PC-9 (cell line): ENCODE measurements at places on chromosomes 2 and 18.

- DNase-seq = peak; percentile 35
Measured at GRCh38 chr2:70388128-70388527, 86.3 kb upstream of the FAM136A start.

DNA sequence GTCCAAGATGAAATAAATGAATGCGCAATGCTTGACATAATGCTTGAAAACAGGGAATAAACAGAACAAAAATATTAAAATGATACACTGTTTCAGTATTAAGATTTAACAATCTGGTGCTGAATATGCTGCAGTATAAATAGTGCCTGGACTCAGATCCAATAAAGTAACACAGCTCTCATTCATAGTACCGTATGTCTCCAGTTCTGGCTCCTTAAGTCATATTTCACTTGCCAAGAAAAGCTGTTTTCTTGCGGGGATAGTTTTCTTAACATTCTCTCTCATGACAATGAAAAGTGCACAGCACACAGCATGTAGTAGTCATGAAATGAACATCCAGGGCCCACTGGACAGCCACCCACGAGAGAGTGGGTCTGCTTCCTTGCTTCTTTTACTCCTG lies 74.7 kb downstream of the SATB2 start:
- DNase-seq = no peak

GRCh38 chr18:63788447-63789096 lies 13.4 kb downstream of the SERPINB7 start:
- DNase-seq = peak; percentile 81

DNA sequence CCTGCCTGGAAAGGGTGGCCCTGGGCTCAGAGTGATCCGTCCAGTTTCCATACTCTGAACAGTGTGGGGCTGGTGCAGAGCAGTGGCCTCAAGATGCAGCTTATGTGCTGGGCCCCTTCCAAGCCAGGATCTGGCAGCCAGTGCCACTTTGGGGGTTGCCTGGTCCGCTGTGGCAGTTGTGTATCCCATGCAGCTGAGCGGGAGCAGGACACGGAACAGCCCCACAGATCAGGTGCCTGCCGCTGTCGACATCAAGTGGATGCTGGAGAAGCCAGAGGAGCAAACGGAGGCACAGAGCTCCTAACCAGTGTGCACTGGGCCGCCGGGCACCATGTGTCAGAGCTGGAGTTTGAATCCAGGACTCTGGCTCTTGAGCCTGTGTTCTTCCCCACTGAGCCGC lies 112.0 kb downstream of the CABLES1 start:
- DNase-seq = no peak

GRCh38 chr2:179579800-179580199 lies 281.6 kb downstream of the ZNF385B start:
- DNase-seq = no peak

GRCh38 chr2:18435426-18436037 lies 124.9 kb downstream of the RDH14 start:
- peak; percentile 25 for DNase-seq

DNA sequence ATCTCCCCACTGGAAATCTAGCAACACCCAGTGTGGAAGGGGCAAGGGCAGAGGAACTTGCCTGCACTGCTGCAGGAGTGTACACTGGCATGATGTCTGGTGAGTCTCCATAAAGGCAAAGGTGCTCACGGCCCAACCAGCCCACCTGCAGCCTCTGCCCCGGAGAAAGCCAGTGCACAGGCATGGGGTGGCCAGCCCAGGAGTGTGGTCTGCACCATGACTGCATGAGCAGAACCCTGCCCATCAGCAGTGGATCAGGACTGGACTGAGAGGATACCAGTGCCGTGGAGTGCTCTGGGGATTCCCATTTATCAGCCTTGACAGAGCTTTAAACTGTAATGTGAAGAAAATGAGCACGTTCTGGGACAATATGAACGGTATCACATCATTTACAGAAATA lies 342.6 kb upstream of the HS6ST1 start:
- no peak for DNase-seq

- no peak for DNase-seq
Measured at GRCh38 chr2:215681799-215682596, 246.1 kb upstream of the FN1 start.

DNA sequence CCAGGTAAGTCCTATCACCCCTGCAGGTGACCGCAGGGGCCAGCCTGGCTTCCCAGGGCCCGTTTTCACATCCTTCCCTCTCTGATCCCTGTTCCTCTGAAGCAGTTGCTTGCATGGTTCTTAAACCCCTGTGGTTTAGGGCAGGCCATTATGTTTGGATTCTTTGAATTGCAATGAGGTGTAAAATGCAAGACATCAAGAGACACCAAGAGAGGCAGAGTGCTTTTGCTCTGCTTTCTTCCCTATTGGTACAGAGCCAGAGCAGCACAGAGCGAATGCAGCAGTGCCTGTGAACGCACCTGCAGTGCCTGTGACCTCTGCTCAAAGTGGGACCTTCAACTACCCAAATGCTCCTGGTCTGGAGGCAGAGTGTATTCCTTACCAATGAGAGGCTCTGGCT lies 7.6 kb downstream of the RFX8 start:
- DNase-seq = no peak

GRCh38 chr2:237201461-237202287 lies 116.0 kb downstream of the COPS8 start:
- DNase-seq = peak; percentile 97

GRCh38 chr2:216490061-216490460 lies 8.6 kb upstream of the RPL37A start:
- DNase-seq = peak; percentile 61

- no peak for DNase-seq
Measured at GRCh38 chr2:238868067-238868524, 20.2 kb downstream of the TWIST2 start.

- DNase-seq = peak; percentile 16
Measured at GRCh38 chr2:160561551-160562295, 68.1 kb upstream of the RBMS1 start.

DNA sequence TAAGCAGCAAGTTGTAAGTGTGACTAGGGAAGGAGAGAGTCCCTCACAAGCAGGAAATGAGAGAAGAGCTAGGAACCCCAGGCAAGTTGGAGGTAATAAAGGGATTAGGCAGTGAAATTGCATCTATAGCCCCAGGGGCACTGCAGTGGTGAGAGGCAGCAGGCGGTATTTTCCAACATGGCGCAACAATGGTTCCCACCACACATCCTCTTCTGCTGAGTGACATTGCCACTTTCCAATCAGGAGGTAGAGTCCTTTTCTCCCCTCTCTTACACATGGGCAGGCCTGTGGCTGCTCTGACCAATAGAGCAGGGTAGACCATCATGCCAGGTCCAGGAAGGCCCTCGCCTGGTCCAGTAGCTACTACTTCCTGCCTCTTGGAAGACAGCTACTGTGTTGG lies 86.6 kb downstream of the DNER start:
- no peak for DNase-seq

GRCh38 chr2:34069604-34070003 lies 470.5 kb upstream of the FAM98A start:
- no peak for DNase-seq

GRCh38 chr2:236130349-236130998 lies 37.7 kb downstream of the GBX2 start:
- no peak for DNase-seq

DNA sequence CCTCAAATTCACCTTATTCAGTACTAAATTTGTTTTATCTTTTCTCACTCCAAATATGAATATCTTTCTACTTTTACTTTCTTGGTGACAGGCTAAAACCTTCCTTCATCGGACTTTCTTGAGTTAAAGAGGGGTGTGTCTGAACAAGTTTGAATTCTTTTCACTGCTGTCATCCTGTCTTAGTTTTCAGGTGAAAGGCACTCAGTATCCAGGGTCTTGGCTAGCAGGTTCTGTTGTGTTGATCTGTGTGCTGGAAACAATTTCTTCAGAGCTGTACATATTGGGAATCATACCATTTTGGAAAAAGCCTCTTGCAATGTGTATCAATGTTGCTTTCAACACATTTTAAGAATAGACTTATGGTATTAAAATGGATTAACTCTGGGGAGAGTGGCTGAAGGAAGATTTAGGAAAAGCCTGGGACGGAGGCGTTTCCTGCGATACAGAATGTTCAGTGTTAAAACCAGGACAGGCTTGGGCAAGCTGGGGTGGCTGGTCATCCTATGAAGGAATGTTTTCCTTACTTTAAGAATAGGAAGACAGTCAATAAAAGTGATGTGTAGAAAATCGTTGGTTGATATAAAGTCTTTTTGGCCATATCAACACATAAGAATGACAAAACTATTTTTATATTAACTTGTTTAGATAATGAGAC lies 350.7 kb upstream of the SPRED2 start:
- DNase-seq = no peak

- no peak for DNase-seq
Measured at GRCh38 chr18:63972002-63972376, 2.1 kb downstream of the SERPINB8 start.

DNA sequence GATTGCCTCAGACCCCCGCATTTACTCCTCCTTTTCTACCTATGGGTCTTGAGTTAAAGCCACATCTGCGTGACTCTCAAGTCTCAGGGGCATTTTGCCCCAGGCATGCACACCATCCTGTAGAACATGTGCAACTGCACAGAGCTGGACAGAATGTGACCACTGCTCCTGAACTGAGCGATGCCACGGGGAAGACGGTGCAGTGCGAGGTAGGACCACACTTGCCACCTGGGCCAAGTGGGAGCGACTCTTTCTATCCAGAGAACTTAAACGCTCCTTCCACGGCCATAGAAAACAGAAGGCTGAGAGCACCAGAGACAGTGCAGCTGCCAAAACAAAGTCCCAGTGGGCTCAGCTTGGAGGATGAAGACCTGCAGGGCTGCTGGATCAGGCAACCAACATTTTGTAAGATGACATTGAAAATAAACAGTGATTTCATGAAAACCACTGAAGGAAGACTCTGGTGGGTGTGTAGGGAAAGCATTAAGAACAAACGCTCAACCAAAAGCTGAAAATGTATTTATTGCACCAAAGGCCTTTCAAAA lies 149.0 kb upstream of the HDAC4 start:
- DNase-seq = no peak

GRCh38 chr2:13616616-13617015 lies 899.9 kb downstream of the TRIB2 start:
- no peak for DNase-seq

DNA sequence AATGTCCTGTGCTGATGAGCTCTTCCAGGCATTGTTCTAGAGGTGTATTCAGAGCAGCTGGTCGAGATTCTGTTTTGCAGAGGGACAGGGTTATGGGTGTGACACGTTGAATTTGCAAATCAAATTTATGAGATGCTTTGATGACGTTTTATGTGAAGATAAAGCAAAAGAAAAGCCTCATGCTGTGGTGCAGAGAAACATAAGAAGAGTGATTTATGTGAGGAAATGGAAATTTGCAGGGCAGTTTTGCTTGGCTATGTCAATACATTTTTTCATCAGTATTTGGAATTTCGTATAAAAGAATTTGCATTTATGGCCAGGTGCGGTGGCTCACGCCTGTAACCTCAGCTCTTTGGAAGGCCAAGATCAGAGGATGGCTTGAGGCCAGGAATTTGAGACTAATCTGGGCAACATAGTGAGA lies 36.4 kb downstream of the TSN start:
- DNase-seq = no peak

DNA sequence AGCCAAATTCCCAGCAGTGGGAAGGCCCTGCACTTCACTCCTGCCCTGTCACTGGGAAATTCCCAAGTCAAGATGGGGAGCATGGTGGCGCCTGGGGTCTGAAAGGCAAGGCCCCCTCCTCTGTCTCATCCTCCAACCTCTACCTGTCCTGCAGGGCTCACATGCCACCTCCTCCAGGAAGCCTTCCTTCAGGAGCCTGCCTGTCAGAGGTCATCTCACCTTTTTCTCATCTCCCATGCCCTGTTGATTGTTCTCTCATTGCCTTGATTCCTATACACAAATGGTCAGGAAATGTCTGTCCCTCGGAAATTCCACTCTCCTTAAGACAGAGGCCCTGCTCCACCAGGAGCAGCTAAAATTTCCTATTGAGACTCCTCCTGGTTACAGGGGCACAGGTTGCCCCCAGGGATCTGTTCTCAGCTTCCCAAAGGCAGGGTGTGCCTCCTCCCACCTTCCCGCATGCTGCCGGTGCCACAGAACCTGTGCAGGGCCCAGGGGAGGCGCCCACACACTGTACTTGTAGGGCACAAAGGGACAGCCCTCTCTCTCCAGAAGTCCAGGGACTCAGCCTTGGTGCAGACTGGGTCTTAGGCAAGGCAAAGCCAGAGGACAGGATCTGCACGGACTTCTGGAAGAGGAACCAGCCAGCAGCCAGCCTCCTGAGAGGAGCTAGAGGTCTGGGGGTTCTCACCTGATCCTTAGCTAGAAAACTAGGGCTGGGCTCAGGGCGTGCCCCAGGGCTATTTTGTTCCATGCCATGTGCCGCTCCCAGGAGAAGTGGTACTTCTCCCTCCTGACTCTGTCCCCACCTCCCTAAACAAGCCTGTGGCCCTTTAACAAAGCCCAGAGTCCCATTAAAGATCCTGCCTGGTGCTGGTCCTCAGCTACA lies 12.9 kb downstream of the HES6 start:
- peak; percentile 20 for DNase-seq

GRCh38 chr2:27362678-27363420 lies 6.3 kb upstream of the GTF3C2 start:
- DNase-seq = no peak

DNA sequence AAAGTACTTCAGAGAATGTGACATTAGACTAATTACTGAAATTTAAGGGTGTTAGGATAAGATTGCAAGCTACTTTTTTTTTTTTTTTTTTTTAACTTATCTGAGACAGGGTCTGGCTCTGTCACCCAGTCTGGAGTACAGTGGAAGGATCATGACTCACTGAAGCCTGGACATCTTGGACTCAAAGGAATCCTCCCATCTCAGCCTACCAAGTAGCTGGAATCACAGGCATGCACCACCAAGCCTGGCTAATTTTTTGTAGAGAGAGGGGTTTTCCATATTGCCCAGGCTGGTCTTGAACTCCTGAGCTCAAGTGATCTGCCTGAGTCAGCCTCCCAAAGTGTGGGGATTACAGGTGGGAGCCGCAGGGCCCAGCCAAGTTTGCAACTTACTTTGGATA lies 1246.0 kb upstream of the ZEB2 start:
- no peak for DNase-seq

DNA sequence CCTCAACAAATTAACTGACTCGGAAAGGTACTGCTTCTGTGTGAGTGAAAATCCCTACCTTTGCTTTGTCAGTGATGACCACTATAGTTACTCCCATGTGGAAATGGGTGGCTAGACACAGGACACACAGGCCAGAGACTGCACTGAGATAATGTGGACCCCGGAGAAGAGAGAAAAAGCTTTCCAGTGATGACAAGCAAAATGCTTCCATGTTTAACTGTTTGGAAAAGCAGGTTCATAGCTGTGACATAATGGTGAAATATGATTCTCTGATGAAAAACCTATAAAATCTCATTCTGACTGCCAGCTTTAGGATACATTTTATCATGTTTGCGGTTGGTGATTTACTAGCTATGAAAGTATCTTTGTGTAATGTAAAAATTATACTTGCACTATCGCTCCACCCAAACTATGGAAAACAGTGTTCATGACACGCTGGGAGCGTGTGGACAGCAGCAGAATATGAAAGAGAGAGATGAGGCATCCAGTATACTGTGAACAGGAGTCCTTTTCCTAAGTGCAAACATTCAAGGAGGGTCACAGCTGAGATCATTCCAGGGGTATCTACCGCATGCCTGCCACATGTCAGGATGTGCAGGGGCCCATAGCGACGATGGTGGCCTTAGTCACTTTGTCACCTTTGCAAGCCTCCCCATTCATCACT lies 782.7 kb upstream of the SOX11 start:
- no peak for DNase-seq

- DNase-seq = no peak
Measured at GRCh38 chr2:46188041-46188716, 109.0 kb upstream of the EPAS1 start.
